Mammary epithelial cell (primary cell): ENCODE measurements at places on chromosomes 7 and 10. TPM values are rescaled to one million over a fixed set of nuclear protein-coding genes. Genes with fewer than 3 reads are reported as not detected.

GRCh38 chr7:27300421-27300820 is 57.8 kb downstream of the EVX1 start:
- peak; percentile 46 for DNase-seq

DNA sequence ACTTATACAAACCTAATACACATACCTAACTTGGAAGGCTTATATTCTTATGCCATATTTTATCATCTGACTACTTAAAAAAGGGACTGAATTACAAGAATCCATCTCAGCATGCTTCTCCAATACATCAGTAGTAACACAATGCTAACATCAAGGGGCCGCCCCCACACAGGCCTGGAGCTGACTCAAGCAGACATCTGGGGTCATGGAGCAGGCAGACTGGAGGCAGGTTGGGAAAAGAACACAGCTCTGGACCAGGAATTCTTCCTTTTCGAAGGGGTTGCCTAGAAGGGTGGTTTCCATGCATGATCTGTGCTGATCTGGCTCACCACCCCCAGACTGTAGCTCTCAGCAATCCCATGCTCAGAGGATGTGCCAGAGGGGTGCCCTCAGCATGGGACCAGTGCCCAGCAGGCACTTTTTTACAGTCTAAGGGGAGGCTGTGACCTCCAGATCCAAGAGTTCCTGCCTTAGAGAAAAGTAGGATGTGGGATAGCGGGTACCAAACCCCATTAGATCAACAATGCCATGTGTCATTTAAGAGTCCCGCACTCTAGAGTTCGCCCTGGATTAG is 26.1 kb upstream of the DUSP5 start:
- peak; percentile 40 for DNase-seq

DNA sequence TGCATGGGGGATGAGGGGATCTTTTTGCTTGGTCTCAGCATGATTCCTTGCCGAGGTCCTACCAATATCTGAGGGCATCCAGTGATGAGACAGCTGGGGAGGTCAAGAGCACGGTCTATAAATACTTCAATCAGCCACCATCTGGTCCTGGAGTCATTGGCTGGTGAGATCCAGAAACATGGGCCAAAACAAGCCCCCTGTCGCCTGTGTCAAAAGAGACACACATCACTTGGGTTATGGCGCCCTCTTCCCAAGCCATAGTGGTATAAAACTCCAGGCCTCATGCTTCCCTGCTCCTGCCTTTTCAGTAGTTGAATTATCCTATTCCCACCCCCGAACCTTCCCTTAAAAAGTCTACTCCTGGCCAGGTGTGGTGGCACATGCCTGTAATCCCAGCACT is 60.9 kb downstream of the SLC35B4 start:
- DNase-seq: no peak

The C7orf33 gene
- total RNA-seq: not detected in 2 replicates

The TMEM225B gene
- not detected for total RNA-seq

The ZSWIM8 gene
- 67.6 and 102 TPM in 2 replicates for total RNA-seq

The CHRM2 gene
- total RNA-seq: not detected in 2 replicates

The KCND2 gene
- total RNA-seq: not detected in 2 replicates
